ENCODE measurements at places on chromosomes 3 and 15.

DNA sequence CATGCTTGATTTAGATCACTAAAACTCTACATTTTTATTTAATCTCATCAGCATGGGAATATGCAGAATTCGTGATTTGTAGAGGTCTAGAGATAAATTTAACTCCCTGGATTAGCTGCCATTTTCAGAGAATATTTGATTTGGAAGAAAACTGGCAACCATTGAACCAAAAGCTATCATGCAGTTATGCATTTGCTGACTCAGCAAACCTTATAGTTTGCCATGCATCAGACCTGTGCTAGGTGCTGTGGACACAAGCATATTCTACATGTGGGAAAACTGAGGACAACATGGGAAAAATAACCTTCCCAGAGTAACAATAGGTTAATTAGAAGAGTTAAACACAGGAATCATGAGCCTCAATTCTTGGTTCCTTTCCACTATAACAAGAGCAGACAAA is 54.7 kb upstream of the TP63 start:
- no peak for DNase-seq

- DNase-seq = no peak
Measured at GRCh38 chr3:15653321-15653720, 51.8 kb downstream of the BTD start.

DNA sequence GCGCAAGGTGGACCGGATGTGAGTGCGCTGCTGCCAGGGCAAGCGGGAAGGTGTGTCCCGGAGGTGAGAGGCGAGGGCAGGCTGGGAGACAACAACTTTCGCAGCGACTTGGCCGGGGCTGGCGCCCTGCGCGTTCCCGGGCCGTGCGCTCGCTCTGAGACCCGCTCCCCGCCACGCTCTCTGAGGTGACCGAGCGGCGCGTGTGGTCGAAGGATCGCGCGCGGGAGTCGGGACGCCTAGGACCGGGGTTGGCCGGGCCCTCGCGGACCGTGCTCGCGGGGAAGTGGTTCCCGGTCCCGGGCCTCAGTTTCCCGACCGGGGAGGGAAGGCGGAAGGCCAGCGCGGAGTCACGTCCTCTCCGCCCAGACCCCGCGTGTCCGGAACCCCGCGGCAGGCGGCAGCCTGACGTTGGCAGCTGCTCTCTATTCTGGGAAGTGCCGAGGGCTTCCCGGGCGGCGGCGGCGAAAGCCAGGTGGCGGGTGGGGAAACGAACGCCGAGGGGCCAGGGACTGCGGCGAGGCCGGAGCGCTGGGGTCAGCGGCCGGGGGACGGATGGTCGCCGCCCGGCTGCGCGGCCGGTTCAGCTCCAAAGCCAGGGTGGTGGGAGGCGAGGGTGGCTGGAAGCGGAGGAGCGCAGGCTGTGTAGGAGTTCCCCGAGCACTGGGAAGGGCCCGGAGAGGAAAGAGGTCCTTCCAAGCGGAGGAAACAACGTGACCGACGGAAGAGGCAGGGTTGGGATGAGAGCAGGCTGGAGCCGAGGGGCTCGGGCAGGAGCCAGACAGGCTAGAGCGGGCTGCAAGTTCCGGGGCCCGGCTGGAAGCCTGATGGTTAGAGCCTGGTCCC is 1.0 kb upstream of the IGF2BP2 start:
- DNase-seq = no peak

GRCh38 chr15:81013396-81013929 is 12.7 kb downstream of the TLNRD1 start:
- DNase-seq = no peak

GRCh38 chr3:171260466-171260865 is 199.7 kb downstream of the TNIK start:
- no peak for DNase-seq

DNA sequence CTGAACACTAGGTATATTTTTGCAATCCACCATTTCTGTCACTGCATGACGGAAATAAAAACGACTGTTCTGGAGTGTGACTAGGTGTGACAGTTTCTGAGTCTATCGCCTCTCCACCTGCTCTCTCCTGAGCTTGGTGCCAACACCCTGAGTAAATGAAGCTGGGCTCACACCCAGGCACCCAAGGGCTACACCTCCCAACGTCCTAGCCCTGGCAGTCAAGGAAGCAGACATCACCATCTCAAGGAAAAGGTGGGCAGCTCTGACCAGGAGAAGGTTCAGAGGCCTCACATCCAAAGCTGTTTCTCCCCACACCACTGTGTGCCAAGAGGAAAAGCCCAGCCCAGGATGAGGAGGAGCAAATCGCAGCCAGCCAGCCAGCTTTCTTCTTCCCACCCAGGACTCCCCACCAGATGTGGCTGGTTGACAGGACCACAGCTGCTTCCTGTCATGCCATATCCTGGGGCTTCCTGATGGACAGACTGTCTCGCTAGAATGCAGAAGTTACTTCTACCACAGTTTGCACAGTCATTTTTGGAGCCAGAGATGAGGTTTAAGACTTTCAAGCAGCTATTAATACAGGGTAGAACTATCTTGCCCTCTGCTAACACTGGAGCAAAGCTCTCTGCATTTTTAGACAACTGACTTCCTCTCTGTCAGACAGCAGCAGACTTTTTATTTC is 3.3 kb downstream of the SCAMP2 start:
- peak; percentile 34 for DNase-seq

DNA sequence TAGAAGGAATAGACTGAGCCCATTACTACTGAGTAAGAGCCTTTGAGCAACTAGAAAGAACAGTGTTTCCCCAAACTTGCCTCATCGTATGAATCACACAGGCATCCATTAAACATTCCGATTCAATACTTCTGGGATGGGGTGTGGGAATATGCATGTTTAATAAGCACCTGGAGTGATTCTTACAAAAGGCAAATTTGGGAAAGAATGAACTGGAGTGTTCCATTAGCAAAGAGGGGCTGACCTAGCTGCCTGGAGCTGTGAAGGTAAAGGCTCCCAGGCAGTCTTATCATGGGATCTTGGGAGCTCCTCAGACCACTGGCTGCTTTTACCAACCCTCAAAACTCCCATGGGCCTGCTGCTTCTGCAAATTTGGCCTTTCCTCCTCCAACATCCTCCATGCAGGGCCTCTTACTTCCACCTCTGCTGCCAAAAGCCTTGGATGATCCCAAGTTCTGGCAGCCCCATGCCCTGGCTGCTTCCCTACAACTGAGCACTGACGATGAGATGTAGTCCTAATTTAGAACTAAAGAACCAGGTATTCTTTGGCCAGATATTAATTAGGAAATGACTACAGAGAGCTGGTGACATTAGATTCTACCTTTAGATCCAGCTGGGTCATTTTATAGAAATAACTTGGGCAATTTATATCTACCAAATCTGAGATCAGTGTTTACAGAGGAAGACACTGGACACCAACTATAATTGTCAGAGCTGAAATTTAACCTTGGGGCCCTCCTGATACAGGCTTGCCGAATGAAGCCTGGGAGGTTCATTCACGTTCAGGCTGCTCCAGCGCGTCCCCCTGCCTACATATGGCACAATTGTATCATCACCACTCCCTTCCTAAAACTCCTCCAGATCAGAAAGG is 11.2 kb upstream of the HOMER2 start:
- no peak for DNase-seq

DNA sequence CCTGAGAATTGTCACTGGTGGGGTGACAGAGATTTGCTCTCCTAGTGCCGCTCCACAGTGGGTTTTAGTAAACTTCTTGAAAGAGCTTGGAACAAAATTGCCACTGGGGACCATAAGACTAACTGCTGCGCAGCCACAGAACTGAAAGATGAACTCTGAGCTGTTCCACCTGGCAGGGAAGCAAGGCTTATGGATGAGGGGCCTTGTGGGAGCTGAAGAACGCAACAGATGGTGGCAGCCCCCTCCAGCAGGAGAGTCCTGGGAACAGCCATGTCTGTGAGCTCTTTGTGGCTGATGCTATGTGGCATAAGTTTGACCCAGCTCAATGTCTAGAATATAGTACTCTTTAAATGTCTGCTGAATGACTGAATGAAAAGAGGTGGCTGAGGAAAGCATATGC is 66.8 kb upstream of the C2CD4B start:
- no peak for DNase-seq

- DNase-seq = no peak
Measured at GRCh38 chr3:8567784-8568575, 66.4 kb downstream of the LMCD1 start.

DNA sequence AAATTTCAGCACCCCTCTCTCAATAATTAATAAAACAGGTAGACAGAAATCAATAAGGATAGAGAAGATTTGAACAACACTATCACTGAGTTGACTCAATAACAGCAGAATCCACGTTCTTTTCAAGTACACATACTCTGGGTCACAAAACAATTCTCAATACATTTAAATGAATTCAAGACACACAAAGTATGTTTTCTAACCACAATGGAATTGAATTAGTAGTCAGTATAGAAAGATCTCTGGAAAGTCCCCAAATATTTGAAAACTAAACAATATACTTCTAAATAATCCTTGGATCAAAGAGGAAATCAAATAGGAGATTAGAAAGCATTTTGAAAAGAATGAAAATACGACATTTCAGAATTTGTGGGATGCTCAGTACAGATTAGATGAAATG is 40.0 kb downstream of the TKT start:
- no peak for DNase-seq

DNA sequence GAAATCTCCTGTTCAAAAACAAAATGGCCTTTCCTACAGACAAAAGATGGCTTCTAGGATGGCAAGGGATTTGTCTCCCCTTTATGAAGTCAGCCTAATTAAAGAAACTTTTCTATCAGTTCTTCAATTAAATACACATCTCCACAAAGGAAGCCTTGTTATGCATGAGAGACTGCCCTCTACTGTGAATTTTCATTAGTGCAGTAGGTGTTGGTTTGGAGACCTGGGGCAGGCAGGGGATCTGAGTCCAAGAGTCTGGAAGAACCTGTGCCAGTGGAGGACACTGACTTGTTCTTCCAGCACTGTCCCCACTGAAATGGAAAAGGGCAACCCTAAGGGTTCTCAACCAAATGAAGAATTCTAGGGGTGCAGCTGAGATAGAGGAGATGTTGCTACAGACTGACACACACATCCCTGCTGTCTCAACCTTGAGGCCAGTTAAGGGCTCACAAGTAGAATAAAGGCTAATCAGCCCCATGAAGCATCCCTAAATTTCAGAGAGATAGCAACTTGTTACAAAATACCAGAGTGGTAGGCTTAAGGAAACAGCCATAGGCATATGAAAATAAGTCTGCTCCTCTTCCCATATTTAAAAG is 174.0 kb upstream of the PRICKLE2 start:
- DNase-seq = no peak

DNA sequence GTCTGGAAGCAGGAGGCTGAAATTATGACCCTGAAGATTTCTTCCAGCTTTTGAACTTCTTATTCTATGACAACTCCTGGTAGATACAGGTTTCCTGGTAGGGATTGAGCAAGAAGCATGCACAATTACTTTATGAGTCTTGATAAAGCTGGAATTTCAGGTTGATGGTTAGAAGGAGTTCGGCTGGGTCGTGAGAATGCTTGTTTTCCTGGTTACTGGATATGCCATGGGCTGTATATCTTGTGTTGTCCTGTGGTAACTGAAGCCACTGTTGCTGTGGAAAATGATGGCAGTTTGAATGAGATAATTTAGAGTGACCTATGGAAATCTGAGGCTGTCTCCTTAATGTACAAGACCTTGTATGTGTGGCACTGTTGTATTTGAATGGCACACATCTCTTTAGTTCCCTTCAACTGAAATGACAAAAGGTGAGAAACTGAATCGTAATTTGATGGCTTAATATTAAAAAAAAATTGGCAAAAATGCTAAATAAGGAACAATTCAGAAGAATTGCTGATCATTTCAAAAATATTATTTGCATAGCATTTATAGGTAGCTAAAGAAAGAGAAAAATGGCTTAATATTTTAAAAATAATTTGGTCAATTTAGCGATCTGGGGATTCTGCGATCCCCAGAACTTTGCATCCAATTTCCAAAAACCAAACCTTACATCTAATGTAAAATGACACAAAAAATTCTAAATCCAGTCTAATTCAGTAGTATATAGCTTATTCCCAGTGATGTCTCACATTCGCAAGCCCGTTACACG is 1.1 kb upstream of the UBE2E1 start:
- DNase-seq = no peak

DNA sequence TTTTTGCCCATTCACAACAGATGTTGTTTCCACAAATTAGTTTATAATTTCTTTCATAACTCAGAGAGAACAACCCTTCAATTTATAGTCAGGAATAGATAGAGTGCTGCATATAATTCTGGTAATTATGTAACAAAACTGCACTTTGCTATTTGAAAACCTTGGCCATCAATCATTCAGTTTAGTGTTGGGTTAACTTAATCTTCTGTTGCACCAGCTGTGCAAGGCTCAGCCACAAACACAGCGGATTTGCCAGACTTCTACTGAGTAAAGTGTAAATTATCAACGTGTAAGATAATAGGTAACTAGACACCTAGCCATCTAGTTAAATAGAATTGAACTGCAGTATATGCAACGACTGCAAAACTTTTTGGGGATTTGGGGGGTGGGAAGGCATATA is 1064.3 kb upstream of the EPHA6 start:
- DNase-seq = no peak

GRCh38 chr3:66253790-66254620 is 33.2 kb downstream of the SLC25A26 start:
- DNase-seq = peak; percentile 56

- DNase-seq = no peak
Measured at GRCh38 chr15:45802140-45802539, 167.3 kb downstream of the SQOR start.

GRCh38 chr3:65625305-65625704 is 413.4 kb downstream of the MAGI1 start:
- DNase-seq = no peak

GRCh38 chr3:15726881-15727280 is 70.9 kb downstream of the ANKRD28 start:
- DNase-seq = no peak

DNA sequence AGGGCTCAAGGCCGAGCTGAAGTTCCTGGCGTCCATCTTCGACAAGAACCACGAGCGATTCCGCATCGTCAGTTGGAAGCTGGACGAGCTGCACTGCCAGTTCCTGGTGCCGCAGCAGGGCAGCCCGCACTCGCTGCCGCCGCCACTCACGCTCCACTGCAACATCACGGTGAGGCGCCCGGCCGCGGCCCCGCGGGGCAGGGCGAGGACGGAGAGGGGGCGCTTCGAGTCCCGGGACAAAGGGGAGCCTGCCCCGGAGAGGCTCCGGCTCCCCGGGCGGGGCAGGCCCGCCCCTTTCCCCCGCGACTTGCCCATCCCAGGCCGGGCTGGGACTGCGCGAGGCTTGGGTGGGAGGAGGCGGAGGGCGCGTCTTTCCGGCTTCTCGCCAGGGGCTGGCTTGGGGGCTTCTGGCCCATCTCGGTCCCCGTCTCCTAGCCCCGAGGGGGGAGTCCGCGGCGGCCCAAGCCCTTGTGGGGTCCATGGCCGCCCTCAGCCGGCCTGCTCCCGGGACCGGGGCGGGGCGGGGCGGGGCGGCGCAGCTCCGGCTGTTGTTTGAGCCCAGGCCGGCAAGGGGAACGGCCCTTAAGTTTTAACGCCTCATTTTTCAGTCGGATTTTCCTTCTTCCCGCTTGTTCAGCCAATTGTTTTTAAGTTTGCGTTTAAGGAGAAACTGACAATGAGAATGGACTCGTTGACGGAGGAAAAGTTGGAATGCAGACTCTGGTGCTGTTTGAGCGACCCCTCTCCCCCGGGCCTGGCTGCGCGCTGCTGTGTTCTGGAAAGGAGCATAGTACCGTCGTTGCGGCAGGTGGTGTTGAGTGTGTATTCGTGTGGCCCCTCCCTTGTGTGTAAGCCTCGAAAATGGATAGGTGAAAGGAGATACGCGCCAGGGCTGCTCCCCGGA is 683 bp downstream of the UBE2Q2 start:
- DNase-seq = peak; percentile 57

GRCh38 chr3:45060165-45060892 is 34.2 kb downstream of the CLEC3B start:
- DNase-seq = no peak

Measured in CD4-positive, alpha-beta T cell treated with Interleukin-2 at 100 ng/mL for 4 hours (primary cell).